ENCODE measurements at places on chromosomes 11 and 22. TPM values are rescaled to one million over a fixed set of nuclear protein-coding genes. Genes with fewer than 3 reads are reported as not detected.

GRCh38 chr11:18379201-18379600 is 15.2 kb upstream of the LDHA start:
- no peak for DNase-seq

GRCh38 chr22:27755521-27756211 is 45.9 kb downstream of the MN1 start:
- DNase-seq: no peak

Gene C11orf91
- polyA plus RNA-seq: not detected

Gene CNTN5
- polyA plus RNA-seq: not detected

GRCh38 chr11:45412521-45412920 is 126.4 kb upstream of the SYT13 start:
- DNase-seq: no peak

GRCh38 chr11:108543316-108543964 is 45.3 kb upstream of the POGLUT3 start:
- DNase-seq: no peak

Gene FAM83F
- polyA plus RNA-seq: 0.01 TPM

Data from AG04450 (cell line).